ENCODE measurements at places on chromosomes 4 and X.
A peak's percentile ranks its signal among the peaks of the same experiment; 100 is the strongest.

- DNase-seq = no peak
These were observed 1678.8 kb upstream of the TENM3 start for GRCh38 chr4:180564448-180564847.

DNA sequence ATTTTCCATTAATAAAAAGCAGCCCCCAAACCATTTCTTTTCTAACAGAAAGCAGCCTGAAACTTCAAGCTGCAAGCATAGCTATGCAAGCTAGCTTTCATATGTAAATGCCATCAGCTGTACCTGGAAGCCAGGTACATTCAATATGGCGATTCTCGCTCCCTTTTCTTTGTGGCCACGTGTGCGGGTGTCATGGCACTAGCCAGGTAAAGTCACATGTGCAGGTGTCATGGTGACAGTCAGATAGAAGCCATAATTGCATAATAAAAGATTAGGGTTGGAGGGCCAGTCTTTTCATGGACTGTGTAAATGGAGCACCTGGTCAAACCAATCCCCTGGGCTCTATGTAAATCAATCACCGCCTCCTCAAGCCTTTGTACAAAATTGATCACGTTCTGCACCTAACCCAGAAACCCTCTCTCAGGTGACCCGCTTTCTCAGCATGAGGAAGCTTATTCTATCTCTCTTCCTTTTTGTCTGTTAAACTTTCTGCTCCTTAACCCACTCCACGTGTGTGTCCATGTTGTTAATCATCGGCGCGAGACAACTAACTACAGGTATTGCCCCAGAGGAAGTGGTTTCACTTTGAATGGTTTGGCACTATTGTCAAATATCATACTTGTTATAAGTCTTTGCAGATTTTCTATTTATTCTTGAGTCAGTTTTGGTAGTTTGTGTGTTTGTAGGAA is 18.0 kb upstream of the RHOXF2 start:
- DNase-seq = no peak

DNA sequence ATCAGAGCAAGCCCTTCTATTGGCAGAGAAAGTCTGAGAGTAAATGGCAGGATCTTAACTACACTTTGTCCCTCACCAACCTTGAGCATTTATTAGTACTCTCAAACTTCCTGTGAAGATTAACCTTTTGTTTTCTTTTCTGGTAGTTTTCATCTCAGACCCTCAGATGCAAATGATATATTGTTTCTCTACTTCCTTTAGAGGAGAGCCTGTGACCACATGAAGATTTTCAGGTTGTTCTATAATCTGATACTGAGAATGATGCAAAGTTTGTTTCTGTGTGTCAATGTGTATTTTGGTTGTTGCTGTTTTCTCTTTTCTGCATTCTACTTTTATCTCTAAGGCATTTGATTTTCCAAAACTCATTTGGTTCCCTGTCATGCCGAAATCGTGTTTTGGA is 165.8 kb upstream of the CYSLTR1 start:
- no peak for DNase-seq

GRCh38 chr4:15719506-15719905 is 16.6 kb downstream of the BST1 start:
- no peak for DNase-seq

GRCh38 chr4:33485111-33485510 is 2759.2 kb downstream of the ARAP2 start:
- no peak for DNase-seq

DNA sequence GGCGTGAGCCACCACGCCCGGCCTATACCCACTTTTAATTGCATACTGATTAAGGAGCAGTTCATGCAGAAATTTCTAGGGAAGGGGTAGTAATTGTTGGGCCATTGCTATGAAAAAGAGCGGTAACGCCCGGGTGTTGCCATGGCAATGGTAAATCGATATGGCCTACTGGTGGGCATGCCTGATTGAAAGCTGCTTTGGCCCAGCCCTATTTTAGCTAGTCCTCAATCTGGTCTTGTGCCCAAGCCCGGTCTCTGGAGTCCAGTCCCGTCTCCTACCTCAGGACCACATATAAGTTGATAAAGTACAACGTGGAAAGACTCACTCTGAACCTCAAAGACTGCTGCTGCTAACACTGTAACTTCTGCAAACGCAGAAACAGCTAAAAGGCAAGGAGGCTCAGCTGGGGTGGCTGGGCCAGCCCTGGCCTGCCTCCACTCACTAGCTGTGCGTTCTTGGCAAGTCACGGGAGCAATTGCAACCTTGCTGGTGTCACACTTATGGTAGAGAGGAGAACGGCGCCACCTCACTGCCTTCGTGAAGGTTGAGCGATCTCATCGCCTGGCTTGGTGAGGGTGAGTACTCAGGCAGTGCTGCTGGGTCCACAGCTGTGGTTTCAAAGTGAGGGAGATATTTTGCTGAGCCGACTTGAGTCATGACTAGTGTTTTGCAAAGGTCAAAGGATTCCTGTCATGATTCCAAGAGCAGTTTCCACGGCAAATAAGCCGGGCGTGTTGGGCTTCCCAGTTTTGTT is 57.0 kb upstream of the GRPEL1 start:
- DNase-seq = peak; percentile 68

- no peak for DNase-seq
These were observed 794 bp downstream of the HSD17B13 start for GRCh38 chr4:87321888-87322287.

GRCh38 chrX:48648336-48648751 is 35.3 kb upstream of the WAS start:
- no peak for DNase-seq

DNA sequence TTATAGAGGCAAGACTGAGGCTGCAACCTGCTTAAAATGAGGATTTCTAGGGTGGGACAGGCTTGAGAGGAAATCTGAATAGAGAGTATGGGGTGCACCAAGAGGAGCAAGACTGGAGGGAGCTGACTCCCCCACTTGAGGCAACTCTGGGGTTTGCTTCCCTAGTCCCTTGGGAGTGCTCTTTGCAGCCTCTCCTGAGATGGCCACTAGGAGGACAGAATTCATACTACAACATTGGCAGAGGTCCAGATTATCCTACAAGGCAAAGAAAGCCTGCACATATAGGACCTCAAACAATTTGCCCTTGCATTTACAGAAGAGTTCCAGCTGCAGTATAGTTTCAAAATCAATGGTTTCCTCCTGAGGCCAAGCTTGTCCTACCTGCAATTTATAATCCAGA is 830.9 kb downstream of the TECRL start:
- DNase-seq = no peak

DNA sequence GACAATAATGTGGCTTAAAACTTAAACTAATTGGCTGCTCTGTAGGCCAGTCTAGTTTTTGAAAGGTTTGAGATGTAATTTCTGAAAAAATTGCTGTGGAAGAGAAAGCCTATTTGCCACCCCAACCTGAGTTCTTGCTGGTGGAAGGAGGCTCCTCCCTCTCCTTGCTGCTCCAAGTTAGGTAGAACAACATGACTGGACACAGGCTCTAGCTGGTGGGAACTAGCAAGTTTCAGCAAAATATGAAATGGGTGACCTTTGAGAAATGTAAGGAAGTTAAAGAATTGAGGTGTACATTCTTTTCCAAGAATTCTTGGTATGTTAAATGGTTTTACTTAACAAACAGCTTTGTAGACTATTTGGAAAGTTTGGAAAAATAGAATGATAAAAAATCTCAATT is 8.0 kb downstream of the RPL34 start:
- no peak for DNase-seq

All from NCI-H1105 treated with DMSO at 0.1 percent for 48 hours (cell line).